ENCODE measurements at places on chromosomes 6 and 20. TPM values are rescaled to one million over a fixed set of nuclear protein-coding genes. Genes with fewer than 3 reads are reported as not detected.

Gene EBF4
- total RNA-seq, result 9.3 TPM

Gene CEP57L1
- total RNA-seq, result 83.1 TPM

- DNase-seq, result no peak
Observed at GRCh38 chr6:54291738-54292137, 16.5 kb upstream of the TINAG start.

DNA sequence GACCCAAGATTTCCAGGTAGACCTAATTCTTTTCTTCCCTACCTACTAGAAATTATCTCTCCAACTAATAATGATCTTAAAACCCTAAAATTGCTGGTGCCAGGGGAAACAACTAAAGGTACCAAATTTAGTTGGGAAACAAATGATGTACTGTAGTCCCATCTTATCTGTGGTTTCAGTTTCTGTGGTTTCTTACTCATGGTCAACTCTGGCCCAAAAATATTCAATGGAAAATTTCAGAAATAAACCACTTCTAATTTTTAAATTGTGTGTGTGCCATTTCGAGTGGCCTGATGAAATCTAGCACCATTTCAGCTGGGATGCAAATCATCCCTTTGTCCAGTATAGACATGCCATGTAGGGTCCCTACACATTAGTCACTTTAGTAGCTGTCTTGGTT lies 475.2 kb upstream of the EPHA7 start:
- no peak for DNase-seq

Measured in urinary bladder (tissue), 4 donors.